Stimulated activated CD8-positive, alpha-beta memory T cell treated with anti-CD3 and anti-CD28 coated beads, Interleukin-7, amount 100 ng/mL, for 1 hour (primary cell): ENCODE measurements at places on chromosomes 1 and 21.

DNA sequence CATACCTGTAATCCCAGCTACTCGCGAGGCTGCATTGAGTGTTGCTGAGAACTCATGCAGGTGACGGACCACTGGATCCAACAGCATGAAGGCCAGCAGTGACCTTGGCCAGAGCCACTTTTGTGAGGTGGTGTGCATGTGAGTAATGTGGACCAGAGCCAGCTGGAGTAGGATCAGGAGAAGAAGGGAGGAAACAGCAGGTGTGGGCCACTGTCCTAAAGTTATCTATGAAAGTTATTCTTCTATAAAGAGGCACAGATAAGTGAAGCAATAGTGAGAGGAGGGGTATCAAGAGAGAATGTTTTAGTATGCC is 47.8 kb downstream of the TCP10L start:
- DNase-seq, result no peak

DNA sequence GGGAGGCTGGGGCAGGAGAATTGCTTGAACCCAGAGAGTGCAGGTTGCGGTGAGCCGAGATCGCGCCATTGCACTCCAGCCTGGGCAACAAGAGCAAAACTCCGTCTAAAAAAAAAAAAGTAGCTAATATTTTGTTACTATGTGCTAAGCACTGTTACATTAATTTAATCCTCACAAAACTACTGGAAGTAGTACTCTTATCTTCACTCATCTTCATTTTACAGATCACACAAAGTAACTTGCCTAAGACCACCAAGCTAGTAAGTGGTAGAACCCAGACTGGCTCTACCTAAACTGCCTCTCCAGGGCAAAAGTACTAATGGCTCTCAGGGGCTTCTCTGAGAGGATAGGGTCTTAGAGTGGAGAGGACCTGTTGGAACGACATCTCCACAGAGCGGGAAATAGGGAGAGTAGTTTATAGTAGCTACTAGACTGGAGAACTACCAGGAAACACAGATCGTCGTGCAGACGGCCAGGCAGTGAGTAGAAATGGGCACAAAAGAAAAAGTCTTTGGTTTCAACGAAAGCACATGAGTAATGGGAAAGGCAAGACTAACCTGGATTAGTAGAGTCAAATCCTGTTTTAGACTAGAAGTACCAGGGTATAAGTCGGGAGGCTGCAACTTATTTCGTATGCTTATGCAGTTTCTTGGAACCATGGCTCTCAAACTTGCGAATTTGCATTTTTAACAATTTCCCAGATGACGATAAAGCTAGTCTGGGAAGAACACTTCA is 1.4 kb downstream of the CLCC1 start:
- DNase-seq, result no peak

GRCh38 chr1:2269193-2269921 is 41.2 kb downstream of the SKI start:
- DNase-seq, result no peak

DNA sequence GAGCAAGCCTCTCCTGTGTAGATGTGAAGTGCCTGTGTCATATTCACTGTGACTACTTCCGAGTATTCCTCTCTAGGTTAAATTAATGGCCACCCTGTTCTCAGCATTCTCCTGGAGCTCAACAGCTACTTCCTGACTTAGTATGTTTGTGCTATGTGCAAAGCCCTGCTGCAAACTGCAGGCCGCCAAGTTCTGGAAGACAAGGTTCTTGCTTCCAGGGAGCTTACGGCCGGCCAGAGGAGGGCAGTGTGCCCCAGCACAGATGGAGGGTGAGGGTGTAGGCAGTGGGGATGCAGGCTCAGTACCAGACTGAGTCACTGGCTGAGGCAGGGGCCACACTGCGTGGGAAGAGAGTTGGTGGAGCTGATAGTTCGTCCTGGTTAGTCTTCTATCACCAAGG is 43.2 kb downstream of the ELK4 start:
- no peak for DNase-seq

- no peak for DNase-seq
Observed at GRCh38 chr1:34796990-34797389, 4.2 kb downstream of the GJA4 start.

DNA sequence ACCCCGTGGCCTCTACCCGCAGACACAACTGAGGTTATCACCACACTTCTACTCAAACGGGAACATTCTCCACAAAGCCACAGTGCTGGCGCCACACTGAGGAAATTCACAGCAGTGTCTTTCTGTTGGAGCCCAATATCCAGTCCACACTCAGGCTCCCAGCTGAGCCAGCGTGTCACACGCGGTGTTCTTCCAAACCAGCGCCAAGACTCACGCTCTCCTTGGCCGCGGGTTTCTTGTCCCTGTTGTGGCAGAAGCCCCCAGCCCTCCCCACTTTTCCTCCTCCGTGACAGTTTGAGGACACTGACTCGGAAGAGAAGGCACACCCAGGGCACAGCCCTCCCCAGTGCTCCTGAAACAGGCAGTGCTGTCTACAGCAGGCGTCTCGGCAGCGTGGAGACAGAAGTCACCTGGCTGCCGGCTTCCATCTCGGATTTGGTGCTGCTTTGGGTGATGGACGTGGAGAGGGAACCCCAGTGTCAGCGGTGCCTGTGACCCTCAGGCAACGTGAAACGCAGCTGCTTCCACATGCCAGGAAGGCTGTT is 35.4 kb upstream of the AGPAT3 start:
- no peak for DNase-seq

DNA sequence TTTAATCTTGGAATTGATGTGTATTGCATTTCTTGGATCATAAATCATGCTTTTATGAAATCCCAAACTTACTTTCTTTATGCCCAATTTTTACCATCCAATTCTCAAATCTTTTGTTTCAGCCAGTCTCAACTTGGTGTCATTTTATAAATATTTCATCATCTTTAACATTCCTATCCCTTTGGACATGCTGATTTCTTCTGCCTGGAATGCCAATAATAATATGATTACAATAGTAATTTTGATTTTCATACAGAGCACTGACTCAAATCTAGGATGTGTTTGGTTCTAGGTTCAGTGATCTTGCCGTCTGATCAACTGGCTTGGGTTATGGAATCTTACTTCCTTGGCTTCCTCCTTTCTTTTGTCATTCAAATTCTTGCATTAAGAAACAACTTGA is 12.8 kb downstream of the RRP15 start:
- DNase-seq, result no peak

GRCh38 chr1:111756124-111756513 is 418 bp downstream of the DDX20 start:
- DNase-seq, result no peak

- no peak for DNase-seq
Observed at GRCh38 chr21:15256996-15257395, 192.2 kb upstream of the NRIP1 start.

DNA sequence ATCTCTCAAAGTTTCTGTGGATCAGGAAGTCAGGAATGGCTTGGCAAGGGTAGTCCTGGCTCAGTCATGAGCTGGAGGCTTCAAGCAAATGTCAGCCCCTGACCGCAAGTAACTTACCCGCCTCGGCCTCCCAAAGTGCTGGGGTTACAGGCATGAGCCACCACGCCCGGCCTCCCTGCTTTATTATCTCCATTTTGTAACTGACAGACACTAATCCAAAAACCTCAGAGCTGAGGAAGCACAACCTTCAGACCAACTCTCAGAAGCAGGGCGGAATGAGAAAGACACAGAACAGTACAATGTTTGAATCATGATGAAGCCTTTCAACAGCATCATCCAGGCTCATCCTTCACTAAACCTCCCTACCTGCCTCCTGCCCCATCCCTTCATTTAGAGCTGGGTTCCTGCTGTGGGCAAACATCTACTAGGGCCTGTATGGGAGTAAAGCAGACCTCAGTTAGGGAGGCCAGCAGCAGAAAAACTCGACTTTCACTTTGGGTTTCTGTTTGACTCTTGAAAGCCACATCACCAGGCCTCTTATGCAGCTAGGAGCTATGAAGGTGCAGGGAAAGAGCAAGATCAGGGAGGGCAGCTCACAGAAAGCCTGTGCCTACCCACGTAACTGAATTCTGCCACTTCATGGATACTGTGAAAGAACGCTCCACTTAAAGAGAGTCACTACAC is 84.4 kb upstream of the RAB4A start:
- no peak for DNase-seq
